ENCODE measurements at places on chromosomes 6 and 20. TPM values are rescaled to one million over a fixed set of nuclear protein-coding genes. Genes with fewer than 3 reads are reported as not detected.

Gene LPA
- total RNA-seq: not detected

Gene LAMA5
- total RNA-seq: 243 TPM

Gene UST
- total RNA-seq: 6.6 TPM

Gene TMEM30A
- total RNA-seq: 65.9 TPM

Gene SPATA2
- total RNA-seq: 3.7 TPM

Gene TFAP2A
- 24.8 TPM for total RNA-seq

Gene OTOR
- not detected for total RNA-seq

Gene NINL
- 3.7 TPM for total RNA-seq

Gene LAMP5
- total RNA-seq: not detected

Gene TUBB1
- total RNA-seq: not detected

Gene BPIFB1
- not detected for total RNA-seq

Gene C20orf141
- not detected for total RNA-seq

Gene HMGCLL1
- not detected for total RNA-seq

Gene MYB
- 1.6 TPM for total RNA-seq

Gene SLC35D3
- total RNA-seq: not detected

Gene C6orf132
- 36.0 TPM for total RNA-seq

Gene LAMA4
- total RNA-seq: 2.9 TPM

Gene MMP24
- not detected for total RNA-seq

Gene HLA-DOB
- 2.2 TPM for total RNA-seq

Gene TBXT
- not detected for total RNA-seq

Gene CRYBG1
- 94.2 TPM for total RNA-seq

Gene TSHZ2
- total RNA-seq: 1.2 TPM

Gene ATP6V1G2
- total RNA-seq: 0.19 TPM

Gene TGM3
- 0.14 TPM for total RNA-seq

Gene LRRN4
- total RNA-seq: 0.14 TPM

Gene SLC35F1
- not detected for total RNA-seq

Gene MAP3K5
- total RNA-seq: 8.8 TPM

Gene DTNBP1
- 2.6 TPM for total RNA-seq

Gene PLAGL1
- 8.4 TPM for total RNA-seq

Gene DCDC2
- not detected for total RNA-seq
